Stimulated activated CD4-positive, alpha-beta T cell treated with anti-CD3 and anti-CD28 coated beads, Interleukin-2, amount 100 ng/mL, for 48 hours (primary cell): ENCODE measurements at places on chromosomes 1 and 21.
A peak's percentile ranks its signal among the peaks of the same experiment; 100 is the strongest.

DNA sequence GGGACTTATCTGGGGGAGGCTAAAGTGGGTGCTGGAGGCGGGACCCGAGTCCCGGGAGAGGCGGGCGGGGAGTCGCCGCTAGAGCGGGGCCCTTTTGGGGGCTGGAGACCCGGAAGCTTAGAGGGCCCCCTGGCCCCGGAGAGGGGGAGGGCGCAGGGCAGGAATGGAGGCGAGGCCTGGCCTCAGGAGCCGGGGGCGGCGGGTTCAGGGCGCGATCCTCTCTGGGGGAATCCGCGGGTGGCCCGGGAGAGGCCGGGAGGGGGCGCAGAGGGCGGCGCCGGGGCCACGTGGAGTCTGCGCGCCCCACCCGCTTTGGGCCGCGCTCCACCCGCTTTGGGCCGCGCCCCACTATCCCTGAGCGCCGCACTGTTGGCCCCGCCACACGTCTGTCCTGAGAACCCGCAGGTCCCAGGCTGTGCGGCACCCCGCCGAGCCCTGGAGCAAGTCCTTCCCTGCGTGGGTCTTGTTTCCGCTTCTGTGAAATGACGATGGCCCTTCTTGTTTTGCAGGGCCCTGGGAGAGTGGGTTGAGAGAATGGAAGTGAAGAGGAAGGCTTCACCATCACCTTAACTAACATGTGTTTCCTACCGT is 84.4 kb downstream of the NKAIN1 start:
- DNase-seq, result peak; percentile 49

DNA sequence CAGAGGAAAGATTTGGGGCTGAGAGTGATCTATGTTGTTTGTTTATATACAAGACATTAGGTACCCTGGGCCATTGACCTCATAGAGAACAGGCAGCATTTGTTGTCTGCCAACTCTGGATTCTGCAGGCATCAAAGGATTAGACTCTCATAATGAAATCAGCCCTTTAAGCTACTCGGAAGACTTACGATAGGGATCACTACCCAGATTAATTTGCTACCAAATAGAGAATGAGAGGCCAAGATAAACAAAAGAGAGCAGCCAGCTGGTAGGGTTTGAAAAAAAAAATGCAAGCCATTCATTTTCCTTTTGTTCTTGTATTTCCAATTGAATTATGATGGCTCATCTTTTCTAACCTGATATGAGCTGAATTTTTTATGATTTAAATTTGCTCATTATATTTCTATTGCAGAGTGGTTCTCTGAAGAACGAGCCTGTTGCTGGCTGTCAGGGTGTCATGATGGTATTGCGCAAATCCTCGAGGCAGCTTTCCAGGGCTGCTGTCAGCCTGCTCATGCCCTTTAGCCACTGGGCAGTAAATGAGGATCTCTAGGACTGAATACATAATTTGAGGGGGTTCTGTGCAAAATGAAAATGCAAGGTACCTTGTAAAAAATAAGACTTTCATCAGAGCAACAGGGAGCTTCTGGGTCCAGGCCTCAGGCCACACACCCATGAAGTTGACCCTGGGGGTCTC is 116.4 kb upstream of the KCNJ15 start:
- no peak for DNase-seq

DNA sequence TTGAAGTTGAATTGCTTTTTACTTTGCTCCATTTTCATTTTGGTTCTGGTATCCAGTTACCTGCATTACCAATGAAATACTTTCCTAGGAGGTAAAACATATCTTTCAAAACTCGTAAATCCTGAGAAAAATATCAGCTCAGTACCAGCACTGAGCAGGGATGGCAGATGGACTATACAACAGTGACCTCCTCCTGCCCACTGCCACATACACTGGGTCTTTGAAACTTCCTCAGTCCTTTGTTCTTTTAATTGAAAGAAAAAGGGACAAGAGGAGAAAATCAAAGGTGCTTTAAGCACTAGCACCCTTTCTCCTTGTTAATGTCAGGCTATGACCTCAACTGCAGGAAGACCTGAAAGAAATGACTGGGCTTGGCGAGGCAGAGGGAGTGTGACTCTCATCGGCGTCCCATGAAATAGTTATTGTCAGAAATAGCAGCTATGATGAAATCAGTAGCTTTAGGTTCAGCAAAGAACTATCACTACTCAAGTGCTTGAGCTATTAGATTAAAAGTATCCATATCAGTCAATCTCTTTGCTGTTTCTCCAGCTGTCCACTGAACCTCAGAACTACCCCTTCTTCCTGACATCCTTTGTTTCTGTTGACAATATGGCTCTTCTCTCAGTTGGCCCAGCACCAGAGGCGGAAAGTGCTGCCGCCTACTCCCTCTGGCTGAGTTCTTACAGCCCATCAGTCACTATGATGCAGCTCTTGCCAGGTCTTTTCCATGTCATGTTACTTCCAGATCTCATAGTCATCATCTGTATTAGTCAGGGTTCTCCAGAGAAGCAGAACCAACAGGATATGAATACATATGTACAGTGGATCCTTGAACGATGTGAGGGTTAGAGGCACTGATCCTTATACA is 207.0 kb upstream of the MAP1LC3C start:
- no peak for DNase-seq

- no peak for DNase-seq
These were observed 652 bp upstream of the GPX7 start for GRCh38 chr1:52601519-52601918.

- DNase-seq, result no peak
These were observed 19.7 kb upstream of the NRDC start for GRCh38 chr1:51898090-51898734.

GRCh38 chr1:108708691-108709660 is 3.7 kb upstream of the FNDC7 start:
- peak; percentile 64 for DNase-seq

DNA sequence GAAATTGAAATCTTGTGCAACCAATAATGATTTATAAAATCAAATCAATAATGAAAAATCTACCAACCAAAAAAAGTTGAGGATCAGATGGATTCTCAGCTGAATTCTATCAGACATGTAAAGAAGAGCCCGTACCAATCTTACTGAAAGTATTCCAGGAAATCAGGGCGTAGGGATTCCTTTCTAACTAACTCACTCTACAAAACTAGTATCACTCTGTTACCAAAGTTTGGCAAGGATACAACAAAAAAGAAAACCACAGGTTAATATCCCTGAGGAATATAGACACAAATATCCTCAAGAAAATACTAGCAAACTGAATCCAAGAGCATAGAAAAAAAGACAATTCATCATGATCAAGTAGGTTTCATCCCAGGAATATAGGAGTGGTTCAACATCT is 52.8 kb upstream of the ADGRL4 start:
- no peak for DNase-seq

- no peak for DNase-seq
These were observed 333.5 kb downstream of the SIPA1L2 start for GRCh38 chr1:232296461-232296860.

- no peak for DNase-seq
These were observed 160.1 kb downstream of the TBX15 start for GRCh38 chr1:118828038-118828437.

DNA sequence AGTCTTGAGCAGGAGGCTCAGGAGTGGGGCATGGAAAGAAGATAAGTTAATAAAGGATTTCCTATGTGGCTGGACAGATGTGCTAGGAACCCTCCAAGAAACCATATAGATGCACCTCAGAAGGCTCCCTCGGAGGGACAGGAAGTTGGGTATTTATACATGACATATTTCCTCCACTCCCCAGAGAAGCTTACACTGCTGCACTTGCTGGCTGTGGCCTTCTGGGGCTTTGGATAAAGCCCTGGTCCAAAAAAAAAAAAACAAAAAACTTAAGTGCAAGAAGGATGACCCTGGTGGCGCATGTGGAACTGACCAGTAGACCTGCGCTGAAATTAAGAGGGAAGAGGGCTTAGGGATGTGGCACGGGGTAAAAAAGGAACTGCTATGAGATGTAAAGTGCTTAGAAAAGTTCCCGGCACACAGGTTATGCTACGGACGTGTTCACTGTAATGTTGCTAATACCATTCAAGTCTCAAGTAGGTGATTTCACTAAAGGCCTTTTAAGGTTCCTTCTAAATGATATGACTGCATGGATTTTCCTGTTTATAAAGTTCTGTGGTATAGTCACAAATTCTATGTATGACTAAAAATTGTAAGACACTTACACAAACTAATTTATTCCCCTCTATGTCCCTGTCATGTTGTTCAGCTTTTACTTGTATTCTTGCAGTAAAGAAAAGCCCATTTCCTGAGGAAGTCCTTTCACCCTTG is 253.6 kb downstream of the HMCN1 start:
- no peak for DNase-seq

GRCh38 chr1:40650075-40650474 is 15.4 kb downstream of the RIMS3 start:
- DNase-seq, result no peak

DNA sequence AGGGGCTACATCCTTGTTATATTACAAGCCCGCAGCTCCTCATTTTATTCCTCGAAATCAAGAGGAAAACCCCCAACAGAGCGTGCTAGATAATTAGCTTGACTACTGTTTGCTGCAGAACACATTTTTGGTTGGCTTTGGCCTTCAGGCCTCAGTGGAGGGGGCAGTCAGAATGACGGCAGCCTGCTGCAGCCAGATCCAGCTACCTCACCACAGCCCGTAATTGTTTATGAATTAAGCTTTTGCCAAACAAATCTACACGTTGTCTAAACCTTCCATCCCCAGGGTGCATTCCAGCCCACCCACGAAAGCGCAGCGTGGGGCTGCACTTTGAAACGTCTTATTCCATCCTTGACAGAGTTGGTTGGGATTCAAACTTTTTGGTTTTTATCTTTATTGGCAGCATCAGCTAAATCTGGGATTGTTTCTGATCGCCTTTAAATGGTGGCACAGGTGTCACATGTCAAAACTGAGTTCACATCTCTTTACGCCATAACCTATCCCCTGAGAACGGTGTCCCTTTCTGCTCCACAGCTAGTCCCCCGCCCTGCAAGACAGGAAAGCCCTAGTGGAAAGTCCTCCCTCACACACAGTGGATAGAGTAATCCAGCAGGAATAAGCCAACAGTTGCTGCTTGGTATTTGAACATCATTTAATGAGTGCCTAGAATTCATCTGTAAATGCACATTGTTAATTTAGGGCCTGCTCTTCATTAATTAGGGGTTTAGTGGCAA is 195.5 kb downstream of the LMO4 start:
- no peak for DNase-seq

GRCh38 chr1:78673120-78673519 is 23.5 kb downstream of the IFI44 start:
- DNase-seq, result no peak

GRCh38 chr1:92907949-92908684 is 53.1 kb downstream of the DIPK1A start:
- DNase-seq, result no peak

DNA sequence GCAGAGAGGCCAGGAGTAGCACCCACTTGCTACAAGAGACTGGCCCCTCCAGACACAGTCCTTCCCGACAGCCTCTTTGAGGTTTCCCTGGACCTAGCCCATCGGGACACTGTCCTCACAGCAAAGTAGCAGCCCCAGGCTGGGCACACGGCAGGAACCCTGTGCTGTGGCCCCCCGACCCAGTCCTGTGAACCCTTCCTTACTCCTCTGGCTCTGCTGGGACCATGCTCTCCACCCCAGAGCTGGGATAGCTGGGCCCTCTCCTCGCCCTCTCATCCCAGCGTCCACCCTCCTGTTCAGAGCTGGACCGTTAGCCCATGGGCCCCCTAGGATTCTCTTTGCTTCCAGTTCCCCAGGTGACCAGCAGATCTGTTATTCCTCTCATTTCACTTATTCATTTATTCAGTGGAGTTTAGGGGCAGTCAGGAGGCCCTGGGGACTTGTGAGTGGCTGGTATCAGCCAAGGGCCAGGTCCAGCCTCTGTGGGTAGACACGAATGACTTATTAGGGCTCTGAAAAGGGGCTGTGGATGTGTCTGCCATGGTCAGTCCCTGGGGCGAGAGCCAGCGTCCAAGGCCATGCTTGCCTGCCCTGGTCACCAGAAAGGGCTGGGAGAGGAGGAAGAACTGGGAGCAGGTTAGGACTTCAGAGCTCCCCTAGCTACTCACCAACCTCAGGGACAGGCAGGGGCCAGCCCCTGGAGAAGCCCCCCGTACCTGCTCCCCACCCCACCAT is 117.6 kb upstream of the RUNX3 start:
- no peak for DNase-seq

- no peak for DNase-seq
These were observed 182.0 kb downstream of the LMX1A start for GRCh38 chr1:165174491-165174890.

GRCh38 chr1:168180148-168180524 is 1.4 kb downstream of the TIPRL start:
- no peak for DNase-seq

DNA sequence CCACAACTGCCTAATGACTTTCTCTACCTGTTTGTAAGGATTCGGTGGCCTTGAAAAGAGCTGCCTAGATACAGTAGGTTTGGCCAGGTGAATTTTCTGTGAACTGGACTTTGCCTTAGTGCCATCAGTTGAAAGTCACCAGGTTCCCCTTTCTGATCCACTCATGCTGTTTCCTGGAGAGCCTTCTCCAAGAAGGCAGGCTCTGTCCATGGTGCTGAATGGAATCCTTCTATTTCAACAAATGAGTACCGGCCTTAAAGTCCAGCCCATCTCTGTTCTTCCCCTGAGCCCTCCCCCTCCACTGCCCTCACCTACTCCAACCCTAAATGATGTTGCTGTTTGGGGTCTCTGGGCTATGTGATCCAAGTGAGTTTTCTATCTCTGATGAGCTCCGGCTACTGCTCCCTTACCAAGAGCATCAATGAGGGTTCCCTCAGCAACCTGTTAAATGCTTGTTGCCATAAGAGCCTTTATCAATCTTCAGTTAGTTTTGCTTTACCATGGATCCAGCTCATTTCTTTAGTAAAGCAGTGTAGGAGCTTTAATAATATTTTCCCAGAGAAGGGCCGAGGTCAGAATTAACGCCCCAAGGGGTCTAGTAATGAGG is 500.4 kb downstream of the PTPRU start:
- DNase-seq, result no peak

DNA sequence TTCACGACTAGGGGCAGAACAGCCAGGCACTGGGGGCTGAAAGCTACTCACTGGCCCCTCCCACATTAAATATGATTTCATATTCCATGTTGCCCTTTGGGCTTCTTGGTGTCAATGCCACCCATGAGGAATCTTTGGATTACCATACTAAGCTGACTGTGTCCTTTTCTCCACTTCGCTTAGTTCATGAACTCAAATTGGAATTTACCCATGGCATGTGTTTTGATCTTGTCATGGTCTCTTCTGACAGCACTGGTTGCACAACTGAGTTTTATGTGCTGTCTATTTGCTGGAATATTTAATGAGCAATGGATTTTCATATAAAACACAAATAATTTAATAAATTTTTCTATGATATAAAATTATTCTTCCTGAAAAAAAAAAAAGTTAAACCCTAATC is 59.2 kb downstream of the SERBP1 start:
- no peak for DNase-seq

- no peak for DNase-seq
These were observed 8.7 kb upstream of the NRAS start for GRCh38 chr1:114725230-114725629.

GRCh38 chr1:23745515-23745914 is 2.2 kb downstream of the ELOA start:
- no peak for DNase-seq
